ENCODE measurements at places on chromosomes 4 and X.

GRCh38 chr4:176443117-176443516 is 123.4 kb downstream of the SPCS3 start:
- DNase-seq = no peak

GRCh38 chr4:89420507-89420906 is 112.9 kb upstream of the GPRIN3 start:
- no peak for DNase-seq

DNA sequence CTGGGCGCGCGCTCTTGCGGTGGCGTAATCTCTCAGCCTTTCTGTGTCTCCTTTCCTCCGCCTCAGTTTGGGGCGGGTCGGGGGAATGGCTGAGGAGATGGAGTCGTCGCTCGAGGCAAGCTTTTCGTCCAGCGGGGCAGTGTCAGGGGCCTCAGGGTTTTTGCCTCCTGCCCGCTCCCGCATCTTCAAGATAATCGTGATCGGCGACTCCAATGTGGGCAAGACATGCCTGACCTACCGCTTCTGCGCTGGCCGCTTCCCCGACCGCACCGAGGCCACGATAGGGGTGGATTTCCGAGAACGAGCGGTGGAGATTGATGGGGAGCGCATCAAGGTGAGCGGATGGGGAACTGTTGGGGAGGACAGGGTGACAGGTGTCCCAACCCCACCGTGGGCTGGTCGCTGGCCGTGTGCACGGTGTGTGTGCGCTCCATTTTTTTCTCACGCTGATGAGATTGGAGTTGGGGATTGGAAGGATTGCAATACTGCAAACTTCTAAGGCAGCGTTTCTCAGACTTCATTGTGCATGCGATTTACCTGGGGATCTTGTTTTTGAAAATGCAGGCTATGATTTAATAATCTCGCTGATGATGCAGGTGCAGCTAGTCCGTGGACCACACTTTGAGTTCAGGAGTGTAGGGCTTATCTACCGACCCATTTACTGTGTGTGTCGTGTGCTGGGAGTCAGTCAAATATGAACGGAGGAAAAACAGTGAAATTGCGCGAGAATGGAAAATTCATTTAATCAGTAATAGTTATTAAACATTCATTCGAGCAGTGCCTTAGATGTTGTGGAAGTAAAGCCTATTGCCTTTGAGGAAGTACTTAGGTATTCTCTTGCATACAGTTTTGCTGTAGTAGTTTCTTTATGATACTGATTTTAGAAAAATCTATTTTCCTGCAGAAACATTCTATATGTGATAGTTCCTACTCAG is at the start of gene RAB33B:
RAB33B (plus strand) TSS at position 11 of the 935 bp plus-strand sequence; CDS start at position 86, 75 bp downstream.
- no peak for DNase-seq

GRCh38 chrX:46260499-46260898 is 284.7 kb downstream of the ZNF674 start:
- DNase-seq = no peak
